ENCODE measurements at places on chromosomes 13 and 19.

DNA sequence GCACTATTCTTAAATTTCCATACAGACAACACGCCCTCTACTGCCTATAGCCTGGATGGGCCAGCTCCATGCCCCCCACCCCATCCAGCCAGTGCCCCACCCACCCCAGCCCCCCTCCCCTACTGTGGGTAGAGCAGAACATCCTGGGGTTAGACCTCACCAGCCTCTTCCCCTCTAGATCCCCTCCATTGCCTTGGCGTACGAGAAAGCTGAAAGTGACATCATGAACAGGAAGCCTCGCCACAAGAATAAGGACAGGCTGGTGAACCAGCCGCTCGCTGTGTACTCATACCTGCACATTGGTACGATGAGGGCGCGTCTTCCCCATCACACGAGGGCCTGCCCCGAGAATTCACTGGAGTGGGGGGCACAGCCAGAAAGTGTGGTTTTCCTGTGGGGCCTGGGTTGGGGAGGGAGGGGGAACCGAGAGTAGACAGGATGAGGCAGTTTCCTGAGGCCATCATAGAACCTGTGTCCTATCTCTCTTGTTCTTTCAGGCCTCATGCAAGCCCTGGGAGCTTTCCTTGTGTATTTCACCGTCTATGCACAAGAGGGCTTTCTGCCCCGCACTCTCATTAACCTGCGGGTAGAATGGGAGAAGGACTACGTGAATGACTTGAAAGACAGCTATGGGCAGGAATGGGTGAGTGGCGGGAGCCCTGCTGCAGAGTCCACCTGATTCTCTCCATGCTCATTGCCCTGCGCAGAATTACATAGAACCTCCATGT is 29.1 kb downstream of the ATP12A start:
- DNase-seq: no peak

GRCh38 chr19:1324806-1325567 is 39.3 kb downstream of the EFNA2 start:
- DNase-seq: no peak

GRCh38 chr19:33405553-33406461 is 32.3 kb downstream of the CEBPG start:
- no peak for DNase-seq

- no peak for DNase-seq
These were observed 10.3 kb downstream of the PLD3 start for GRCh38 chr19:40358773-40359172.

DNA sequence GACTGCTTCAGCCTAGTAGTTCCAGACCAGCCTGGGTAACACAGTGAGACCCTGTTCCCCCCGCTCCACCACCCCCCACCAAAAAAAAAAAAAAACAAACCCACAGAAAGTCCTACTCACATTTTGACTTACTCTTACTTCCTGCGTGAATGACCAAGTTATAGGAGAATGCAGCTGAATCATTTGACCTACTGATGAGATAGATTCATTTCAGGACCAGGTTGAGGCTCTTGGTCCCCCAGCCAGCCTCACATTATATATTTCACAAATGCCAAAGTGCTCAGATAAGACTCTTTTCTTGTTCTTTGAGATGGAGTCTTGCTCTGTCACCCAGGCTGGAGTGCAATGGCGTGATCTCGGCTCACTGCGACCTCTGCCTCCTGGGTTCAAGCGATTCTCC is 70.2 kb downstream of the KLF5 start:
- DNase-seq: no peak

DNA sequence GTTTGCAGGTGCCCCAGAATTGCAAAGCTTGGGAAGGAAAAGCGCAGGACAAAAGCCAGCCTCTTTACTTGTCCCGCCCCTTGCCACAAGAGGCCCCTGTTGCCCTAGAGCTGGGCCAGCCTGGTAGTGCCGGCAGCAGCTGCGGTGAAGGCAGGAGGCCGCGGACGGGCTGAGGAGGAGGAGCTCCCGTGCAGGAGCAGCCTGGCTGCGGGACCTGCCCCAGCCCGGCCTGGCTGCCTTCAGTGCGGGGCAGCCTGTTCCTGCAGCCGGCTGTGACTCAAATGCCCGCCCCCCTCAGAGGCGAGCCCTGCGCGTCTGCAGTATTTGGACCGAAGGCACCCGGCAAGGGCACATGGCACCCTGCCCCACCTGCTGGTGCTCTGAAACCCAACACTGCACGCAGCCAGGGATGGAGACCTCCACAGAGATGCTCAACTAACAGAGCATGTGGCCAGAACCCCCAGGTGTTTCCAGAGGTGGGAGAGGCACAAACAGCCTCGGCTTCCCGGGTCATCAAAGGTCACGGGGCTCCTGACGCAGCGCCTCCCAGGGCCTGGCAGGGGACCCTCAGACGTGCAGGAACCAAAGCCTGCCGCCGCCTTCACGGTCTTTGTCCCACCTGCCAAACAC is 29.7 kb downstream of the NAXD start:
- no peak for DNase-seq

GRCh38 chr13:46303742-46304385 is 83.2 kb downstream of the RUBCNL start:
- DNase-seq: no peak

- no peak for DNase-seq
These were observed 87.1 kb downstream of the TEX29 start for GRCh38 chr13:111407381-111408131.

DNA sequence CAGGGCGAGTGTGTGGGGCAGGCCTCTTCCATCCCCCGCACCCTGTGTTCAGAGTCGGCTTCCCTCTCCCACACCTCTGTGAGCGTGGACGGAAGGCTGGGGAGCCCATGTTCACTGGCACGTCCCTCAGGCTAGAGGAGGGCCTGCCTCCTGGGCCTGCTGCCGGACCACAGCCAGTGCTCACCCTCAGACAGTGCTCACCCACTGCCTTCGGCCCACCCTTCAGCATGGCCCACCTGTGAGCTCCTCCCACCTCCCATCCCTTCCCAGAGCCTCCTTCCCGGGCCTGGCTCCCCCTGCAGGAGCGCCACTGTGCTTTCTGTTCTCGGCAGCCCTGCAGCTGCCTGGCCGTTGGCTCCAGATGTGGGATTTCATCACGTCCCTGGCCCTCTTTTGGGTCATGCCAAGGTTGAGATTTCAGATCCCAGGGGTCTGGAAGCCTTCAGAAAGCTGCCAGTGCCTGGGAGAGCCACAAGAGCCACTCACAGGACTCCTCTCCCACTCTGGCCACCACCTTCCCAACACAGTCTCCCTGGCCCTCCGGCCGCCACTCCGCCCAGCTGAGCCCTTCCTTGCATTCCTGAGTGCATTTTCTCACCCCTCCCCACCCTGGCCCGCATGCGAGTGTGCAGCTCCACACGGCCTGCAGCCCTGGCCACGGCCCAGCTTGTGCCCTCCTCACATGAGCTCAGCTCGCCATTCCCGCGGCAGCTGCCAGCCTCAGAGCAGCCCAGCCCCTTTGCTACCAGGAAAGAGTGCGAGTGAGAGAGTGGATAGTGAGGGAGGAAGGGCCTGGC is 25.3 kb downstream of the CAPN12 start:
- no peak for DNase-seq

GRCh38 chr13:74443631-74444030 is 309.4 kb upstream of the KLF12 start:
- no peak for DNase-seq

DNA sequence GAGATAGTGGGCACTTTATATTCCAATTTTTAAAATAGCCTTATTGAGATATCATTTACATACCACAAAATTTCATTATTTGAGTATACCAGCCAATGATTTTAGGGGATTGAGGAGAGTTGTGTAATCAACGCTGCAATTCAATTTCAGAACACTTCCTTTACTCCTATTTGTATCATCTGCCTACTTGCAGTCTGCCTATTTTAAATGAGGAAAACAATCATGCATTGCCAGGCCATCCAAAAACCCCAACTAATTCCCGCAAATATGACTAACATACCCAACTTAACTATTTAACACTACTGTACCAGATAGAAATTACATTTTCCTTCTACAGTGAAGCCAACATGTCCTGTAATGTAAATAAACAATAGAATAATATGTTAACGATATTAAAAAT is 26.7 kb downstream of the CAB39L start:
- DNase-seq: no peak

GRCh38 chr19:14091813-14092462 is 1.4 kb upstream of the SAMD1 start:
- DNase-seq: no peak

GRCh38 chr19:40702337-40703012 is 12.0 kb upstream of the NUMBL start:
- DNase-seq: no peak

GRCh38 chr13:85512421-85512820 is 286.8 kb downstream of the SLITRK6 start:
- no peak for DNase-seq

DNA sequence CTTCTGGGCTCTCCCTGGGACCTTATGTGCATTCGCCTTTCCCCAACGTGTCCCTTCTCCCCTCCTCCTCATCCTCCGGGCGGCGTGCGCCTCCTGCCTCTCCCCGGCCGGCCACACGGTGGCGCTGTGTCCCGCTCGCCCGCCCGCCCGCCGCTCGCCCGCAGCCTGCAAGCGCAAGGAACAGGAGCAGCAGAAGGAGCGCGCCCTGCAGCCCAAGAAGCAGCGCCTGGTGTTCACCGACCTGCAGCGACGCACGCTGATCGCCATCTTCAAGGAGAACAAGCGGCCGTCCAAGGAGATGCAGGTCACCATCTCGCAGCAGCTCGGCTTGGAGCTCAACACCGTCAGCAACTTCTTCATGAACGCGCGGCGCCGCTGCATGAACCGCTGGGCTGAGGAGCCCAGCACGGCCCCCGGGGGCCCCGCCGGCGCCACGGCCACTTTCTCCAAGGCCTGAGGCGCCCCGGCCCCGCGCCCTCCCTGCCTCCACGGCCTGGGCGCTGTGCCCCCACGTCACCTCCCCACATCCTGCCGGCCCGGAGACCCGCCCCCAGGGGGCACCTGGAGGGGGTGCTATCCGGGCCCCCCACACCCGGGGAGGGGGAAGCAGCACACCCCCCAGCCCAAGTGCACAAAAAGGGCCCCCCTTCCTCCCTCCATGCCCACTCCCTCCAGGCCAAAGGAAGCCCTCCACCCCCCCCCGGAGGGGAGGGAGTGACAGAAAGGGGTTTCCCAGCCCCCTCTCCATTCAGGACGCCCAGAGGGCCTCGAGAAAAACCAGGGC is 21.9 kb downstream of the ONECUT3 start:
- DNase-seq: no peak

GRCh38 chr19:10474962-10475451 is 28.1 kb downstream of the KEAP1 start:
- no peak for DNase-seq

- DNase-seq: no peak
These were observed 53.6 kb downstream of the DGKH start for GRCh38 chr13:42101821-42102585.

DNA sequence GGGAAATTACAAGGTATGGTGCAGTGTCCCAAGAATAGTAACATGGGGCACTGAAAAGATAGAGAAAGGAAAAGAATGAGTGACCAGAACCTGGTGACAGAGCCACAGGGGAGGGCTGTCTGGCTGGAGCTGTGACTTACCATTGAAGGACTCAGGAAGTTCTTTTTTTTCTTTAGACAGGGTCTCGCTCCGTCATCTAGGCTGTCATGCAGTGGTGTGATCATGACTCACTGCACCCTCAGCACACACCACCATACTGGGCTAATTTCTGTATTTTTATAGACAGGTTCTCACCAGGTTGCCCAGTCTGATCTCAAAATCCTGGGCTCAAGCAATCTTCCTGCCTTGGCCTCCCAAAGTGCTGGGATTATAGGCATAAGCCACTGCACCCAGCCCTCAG is 8.8 kb upstream of the CPB2 start:
- no peak for DNase-seq

DNA sequence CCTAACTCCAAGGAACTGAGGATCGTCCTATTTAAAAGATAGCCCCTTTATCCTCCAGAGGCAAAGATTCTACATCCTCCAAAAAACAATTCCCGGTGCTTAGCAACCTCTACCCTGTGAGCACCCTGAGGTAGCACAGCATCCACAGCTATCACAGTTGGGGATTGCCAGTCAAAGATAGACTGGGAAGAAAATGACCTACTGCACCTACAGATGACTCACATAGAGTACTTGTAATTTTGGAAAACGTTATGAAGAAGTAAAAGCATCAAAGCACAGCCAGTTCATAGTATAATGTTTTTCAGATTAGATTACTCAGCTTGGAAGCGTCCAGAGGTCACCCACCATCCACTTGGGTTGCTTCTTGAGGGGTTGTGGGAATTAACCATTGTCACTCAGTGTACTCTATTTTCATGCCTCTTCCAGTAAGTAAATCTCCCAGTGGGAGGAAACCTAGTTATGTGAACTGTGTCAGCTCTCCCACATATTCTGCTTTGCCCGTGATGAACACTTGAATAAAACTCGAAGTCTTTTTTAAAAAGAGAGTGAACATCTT is 8.9 kb upstream of the FAM124A start:
- DNase-seq: no peak

DNA sequence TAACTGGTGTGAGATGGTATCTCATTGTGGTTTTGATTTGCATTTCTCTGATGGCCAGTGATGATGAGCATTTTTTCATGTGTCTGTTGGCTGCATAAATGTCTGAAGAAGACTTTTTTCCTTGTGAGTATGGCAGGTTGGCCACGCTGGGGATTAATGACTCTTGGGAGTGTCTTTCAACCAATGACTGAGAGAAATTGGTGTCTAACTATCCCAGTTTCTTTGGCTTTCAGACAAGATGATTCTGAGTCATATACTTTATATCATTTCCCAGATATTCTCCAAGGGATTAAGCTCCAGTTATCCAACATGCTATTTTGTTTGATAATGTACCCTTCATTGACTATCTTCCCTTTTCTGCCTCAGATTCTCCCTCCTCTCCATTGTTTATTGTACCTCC is 35.5 kb upstream of the CSNK1A1L start:
- no peak for DNase-seq

- DNase-seq: no peak
These were observed 803 bp downstream of the FLT3 start for GRCh38 chr13:28099396-28100149.

- DNase-seq: no peak
These were observed 59.1 kb downstream of the PEX11G start for GRCh38 chr19:7429638-7430282.

DNA sequence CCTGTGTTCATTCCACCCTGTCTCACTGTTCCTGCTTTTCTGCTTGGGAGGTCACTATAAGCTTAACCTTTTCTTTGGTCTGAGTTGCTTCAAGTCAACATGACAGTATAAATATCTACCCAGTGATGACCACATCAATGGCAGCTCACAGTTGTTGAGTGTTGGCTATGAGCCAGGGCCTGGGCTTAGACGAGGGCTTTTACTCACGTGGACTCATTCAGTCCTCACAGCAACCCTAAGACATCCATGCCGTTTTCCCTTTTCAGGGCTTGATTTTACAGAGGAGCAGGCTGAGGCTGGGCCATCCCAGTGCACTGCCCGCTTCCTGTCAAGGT is 10.2 kb upstream of the CCDC97 start:
- DNase-seq: no peak

GRCh38 chr19:41646589-41647204 is 19.8 kb upstream of the CEACAM4 start:
- no peak for DNase-seq

DNA sequence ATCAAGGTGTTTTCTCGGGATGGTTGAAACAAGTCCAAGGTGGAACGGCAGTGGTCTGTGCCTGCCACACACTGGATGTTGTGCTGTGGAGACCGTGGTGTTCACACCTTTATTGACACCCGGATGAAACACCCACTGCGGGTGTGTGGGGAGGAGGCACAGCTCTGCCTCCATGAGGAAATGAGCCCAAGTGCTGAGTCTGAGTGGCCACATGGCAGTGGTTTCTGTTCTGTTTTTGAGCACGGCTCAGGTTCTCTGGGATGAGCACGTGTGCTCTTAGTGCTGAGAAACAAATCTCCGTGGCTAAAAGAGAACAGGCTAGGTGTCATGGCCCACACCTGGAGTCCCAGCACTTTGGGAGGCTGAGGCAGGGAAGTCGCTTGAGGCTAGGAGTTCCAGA is 29.5 kb downstream of the UPF1 start:
- DNase-seq: no peak

GRCh38 chr13:99063952-99064351 is 86.1 kb upstream of the DOCK9 start:
- no peak for DNase-seq

All from cortex of kidney (tissue), 1 donor.